WERI-Rb-1 (cell line): ENCODE measurements at places on chromosomes 1 and 21.

DNA sequence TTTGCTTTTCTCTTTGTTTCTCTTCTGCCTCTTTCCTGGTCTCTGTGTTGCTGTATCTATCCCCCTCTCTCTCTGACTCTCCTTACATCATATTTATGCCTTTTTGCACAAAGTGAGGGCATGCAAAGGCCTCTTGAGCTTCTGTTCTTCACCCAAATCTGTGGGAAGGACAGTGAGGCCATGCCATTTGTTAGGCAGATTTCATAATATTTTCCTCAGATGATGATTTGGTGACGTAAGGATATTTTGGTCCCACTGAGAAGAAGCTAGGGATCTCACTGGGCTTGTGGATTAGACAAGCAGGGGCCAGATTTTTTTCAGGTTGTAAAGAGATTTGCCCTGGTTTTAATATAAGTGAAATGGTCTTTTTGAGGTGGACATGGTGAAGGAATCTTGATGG is 249.4 kb upstream of the USP24 start:
- no peak for DNase-seq

DNA sequence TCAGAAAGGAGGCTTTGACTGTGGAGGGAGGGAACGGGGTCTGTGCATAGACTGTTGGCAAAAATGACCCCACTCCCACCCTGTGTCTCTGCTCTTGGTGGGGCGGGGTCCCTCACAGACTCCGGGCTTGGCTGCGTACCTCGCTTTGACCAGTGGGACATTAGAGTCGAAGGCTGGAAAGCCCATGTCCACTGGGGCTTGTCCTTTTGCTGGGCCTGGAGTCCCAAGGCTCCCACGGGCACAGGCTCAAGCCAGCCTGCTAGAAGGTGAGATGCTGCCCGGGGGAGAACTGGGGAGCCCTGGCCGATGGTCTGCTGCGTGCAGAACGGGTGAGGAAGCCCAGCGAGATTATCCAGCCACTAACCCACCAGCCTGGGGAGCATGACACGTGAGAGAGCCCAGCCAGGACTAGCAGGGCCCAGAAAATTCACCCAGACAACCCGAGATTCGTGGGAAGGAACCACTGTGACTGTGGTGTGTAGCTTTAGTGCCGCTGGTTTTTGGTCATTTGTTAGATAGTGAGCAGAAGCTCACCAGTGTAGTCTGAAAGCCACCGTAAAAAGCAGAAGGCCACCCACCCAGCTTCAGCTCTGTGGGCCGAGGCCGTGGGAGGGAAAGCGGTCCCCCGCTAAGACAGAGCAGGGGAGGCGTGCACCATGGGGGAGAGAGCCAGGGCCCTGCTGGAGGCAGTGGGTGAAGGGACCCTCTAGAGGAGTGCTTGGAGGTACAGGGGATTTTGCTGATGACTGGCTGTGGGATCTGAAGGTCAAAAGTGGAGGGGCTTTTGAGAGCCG is 78.3 kb upstream of the C1orf174 start:
- DNase-seq, result no peak

DNA sequence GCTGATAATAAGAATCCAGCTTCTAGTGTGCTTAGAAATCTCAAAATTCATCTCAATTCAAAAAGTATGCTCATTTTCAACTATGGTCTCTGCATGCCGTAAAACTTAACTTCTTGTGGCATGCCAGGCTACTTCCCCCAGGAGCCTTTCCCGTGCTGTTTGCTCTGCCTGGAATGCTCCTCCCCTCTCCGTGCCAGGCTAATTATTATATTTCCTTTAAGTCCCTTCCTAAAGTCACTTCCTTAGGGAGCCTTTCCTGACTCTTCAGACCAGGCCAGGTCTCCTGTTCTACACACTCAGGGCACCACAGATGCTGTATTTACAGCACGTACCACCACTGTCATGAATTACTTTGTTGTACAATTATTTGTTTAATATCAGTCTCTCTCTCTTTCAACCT is 67.1 kb upstream of the PPP2R5A start:
- no peak for DNase-seq

DNA sequence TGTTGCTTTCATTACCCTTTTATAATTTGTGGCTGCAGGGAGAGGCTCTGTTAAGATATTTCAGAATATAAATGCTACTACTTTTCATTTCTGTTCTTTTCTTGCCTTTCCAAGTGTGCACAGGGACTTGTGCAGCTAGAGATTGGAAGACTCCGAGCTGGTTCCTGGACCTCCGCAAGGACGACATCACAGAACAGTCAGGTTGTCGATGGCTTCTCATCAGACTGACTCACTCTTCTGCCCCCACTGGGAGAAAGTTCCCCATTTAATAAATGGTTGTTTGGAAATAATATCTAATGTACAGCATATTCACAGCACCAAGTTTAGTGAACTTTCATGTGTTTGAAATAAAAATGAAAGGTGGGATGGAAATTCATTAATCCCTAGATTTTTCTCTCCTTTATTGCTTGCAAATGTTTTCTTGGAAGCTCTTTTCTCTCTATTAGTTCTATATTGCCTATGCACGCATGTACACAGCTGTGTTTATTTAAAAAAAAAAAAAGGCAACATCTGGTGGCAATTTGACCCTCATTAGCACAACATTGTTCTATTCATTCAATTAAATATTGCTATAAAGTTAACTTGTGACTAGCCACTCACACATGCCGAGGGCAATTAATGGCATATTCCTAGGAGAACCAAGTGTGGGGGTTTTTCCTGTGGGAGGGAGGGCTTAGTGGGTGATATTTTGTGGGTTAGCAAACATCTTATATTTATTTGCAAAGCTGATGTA is 77.5 kb upstream of the L1TD1 start:
- DNase-seq, result no peak
